ENCODE measurements at places on chromosomes 1 and 21.

GRCh38 chr1:61043010-61043820, 39.1 kb upstream of the NFIA start:
- peak; percentile 78 for DNase-seq

DNA sequence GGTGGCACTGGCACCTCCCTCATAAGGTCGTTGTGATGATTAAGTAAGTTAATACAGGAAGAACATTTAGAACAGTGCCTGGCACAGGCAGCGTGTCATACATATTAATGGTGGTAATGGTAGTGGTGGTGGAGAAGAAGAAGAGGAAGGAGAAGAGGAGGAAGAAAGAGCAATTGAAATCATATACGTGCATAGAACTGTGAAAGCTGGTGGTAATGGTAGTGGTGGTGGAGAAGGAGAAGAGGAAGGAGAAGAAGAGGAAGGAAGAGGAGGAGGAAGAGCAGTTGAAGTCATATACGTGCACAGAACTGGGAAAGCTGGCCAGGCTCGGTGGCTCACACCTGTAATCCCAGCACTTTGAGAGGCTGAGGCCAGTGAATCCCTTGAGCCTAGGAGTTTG, 121.3 kb upstream of the HOOK1 start:
- no peak for DNase-seq

DNA sequence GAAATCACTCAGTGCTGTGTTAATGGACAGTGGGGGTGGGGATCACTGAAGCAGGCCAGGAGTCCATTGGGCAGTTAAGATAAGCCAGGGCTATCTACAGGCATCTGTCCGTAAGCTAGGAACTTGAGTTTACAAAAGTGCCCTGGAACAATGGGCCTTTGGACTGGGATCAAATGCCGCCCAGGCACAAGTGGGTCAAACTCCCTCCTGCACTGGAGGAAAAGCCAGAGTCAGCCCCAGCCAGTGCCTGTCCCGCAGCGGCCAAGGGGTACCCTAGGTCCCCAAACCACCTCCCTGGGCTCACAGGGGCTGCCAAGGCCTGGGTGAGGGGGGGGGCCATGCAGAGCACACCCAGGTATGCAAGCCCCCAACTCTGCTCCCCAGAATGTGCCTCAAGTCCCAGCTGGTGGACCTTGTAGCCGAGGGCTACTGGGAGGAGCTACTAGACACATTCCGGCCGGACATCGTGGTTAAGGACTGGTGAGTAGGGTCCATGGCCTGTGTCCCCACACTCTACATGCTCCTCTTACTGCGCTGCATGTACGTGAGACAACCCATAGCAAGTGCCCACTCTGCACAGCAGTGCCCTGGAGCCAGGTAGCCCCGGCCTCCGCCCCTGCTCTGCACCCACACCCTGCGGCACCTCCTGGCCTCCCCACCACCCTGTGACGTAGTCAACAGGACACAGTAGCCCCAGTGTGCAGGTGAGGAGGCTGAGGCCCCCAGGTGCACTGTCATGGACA, 7.7 kb downstream of the FBXO6 start:
- DNase-seq: no peak

GRCh38 chr1:157104598-157105293, 5.1 kb upstream of the ETV3L start:
- DNase-seq: no peak

GRCh38 chr1:54413295-54413694, 7.1 kb upstream of the SSBP3 start:
- no peak for DNase-seq

GRCh38 chr1:160204526-160205241, 500 bp upstream of the PEA15 start:
- DNase-seq: peak; percentile 37

DNA sequence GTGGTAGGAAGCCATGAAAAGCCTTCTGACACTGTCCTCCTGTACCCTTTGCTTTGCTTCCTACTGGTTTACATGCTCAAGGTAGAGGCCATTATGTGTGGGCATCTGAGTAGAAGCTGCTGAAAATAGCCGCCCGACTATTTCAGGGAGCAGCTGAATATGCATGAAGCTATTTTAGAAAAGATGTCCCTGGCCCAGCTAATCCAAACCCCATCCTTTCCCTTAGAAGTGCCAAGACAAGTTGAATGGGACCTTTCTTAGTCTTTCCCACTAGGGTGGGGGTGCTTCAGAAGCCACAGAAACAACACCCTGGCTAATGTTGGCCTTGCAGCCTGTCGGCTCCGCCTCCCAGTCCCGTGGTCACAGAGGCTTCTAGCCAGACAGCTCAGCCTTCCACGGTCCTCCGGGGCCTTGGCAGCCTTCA, 205.1 kb upstream of the EDN2 start:
- no peak for DNase-seq

GRCh38 chr1:82778612-82779011, 977.9 kb downstream of the ADGRL2 start:
- no peak for DNase-seq

- no peak for DNase-seq
These were observed 305.7 kb upstream of the SNX7 start for GRCh38 chr1:98355656-98356383.

- DNase-seq: no peak
These were observed 128.2 kb upstream of the KIAA0040 start for GRCh38 chr1:175320804-175321203.

DNA sequence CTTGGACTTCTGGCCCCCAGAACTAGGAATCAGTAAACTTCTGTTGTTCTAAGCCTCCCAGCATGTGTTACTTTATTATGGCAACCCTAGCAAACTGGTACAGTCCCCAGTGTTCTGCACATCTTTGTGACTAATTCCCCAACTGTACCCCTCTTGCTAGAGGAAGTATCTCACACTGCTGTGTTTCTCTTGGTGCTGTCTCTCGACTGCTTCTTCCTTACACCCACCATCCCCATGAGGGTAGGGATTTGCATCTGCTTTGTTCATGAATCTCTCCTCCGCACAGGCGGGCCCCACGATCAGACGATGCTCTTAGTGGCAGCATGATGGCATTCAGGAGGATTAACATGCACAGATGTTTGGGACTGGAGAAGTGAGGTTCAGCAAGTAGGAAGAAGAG, 46.7 kb downstream of the CLIC6 start:
- DNase-seq: no peak

GRCh38 chr1:109138358-109138757, 24.4 kb downstream of the ELAPOR1 start:
- no peak for DNase-seq

DNA sequence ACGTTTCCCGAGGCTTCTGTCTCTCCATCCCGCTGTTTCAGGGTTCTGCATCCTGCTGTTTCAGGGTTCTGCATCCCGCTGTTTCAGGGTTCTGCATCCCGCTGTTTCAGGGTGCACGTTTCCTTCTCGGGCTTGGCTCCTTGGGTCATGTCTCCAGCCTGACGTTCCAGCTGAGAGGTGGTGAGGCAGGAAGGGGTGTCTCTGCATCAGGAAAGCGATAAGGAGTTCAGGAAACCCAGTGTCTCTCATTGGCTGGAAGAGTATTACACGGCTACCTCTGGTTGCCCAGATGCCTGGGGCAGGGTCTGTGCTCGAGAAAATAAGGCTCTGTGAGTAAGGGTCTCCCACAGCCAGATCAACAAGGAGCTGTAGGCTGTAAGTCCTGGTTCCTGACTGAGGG, 21.1 kb downstream of the ADARB1 start:
- DNase-seq: no peak

Data from CD4-positive, alpha-beta T cell treated with Interferon alpha-2 for 1 hour (primary cell).